Karpas-422 (cell line): ENCODE measurements at places on chromosomes 5 and 9.

DNA sequence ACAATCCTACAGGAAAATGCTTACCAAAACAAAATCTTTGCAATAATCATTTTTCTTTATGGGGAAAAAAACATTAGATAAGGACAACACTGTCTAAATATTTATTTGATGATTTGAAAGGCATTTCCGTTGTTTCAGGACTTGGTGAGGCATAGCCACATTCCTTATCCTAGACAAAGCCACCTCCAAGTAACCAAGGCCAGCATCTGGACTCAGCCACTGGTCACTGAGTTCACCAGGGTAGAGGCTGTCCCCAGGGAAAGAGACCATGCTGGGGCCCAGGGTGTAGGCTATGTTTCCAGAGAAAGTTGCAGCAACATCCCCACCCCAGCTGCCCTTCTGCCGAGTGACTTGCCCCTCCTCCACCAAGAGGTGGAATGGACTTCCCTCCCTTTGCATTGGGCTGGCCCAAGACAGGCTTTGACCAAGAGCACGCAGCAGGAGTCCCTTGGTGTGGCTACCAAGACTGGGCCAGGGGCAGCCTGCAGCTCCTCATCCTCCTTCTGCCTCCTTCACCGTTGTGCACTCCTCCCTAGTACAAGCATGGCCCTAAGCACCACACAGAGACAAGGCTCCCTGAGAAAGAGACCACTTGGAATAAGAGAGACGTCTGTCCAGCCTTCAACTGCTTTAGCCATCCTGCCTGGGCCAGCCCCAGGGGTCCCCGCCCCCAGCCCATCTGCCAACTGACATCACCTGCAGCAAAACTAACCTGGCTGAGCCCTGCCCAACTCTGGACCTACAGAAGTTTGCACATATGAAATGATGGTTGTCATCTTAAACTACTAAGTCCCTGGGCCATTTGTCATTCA, 68.1 kb upstream of the SPIN1 start:
- no peak for DNase-seq

GRCh38 chr5:93599399-93600120, 16.5 kb downstream of the NR2F1 start:
- no peak for DNase-seq

- no peak for DNase-seq
These were observed 30.8 kb downstream of the MGAT1 start for GRCh38 chr5:180771839-180772238.

DNA sequence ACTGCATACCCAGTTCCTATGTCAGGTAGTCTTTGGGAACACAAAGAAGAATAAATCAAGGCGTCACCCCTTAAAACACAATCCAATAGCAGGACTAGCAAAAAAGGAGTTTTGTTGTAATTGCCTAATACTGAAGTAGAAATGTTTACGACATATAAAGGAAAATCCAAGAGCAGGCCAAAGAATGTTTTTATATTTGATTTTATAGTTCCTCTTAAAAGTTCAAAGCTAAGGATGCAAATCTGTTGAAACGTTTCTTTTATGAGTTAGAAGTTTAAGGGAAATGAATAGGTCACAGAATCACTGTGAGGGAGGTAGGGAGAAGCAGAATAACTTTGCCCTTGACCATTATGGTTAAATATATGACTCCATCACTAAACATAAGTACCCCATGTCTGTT, 136.1 kb downstream of the PAM start:
- no peak for DNase-seq

- DNase-seq, result no peak
These were observed 269.6 kb downstream of the SMARCA2 start for GRCh38 chr9:2284770-2285169.

DNA sequence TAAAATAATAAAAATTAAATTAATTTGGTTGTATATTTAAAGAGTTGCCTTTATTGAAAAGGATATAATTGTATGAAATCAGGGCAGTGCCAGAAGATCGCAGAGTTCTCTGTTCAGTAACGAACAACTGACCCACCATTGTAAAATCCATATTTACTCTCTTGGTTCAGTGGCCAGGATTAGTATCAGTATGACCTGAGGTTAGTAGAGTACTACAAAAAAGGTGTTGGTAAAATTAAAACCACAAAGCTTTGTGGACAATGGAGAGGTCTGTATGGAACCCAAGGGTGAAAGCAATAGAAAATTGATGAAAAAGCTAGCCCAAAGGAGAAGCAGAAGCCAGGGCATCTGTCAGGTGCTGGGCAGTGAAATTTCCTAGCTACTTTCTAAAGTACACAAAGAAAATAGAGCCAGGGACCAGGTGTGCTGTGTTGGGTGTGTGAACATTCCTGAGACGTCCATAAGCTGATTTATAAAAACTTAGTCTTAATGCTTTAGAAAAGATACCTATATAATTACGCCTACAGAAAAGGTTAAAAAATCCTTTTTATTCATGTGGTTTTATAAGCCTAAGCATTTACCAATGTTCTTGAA, 159.5 kb downstream of the AOPEP start:
- no peak for DNase-seq

GRCh38 chr5:79183011-79183410, 52.9 kb upstream of the JMY start:
- DNase-seq, result no peak

DNA sequence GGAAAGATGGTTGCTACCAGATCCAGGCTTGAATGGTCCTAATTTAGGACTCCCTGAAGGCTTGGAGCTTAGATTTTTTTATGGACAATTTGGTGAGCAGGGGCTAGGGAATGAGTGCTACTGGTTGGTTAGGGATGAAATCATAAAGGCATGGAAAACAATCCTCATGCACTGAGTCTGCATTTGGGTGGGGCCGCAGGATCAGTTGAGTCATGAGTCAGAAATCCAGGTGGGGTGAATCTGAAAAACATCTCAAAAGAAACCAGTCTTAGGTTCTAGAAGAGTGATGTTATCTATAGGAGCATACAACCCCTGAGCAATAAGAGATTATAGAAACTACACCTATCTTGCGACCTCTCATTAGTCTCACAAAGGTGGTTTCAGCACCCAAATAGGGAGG, 300.0 kb downstream of the KIF4B start:
- no peak for DNase-seq

DNA sequence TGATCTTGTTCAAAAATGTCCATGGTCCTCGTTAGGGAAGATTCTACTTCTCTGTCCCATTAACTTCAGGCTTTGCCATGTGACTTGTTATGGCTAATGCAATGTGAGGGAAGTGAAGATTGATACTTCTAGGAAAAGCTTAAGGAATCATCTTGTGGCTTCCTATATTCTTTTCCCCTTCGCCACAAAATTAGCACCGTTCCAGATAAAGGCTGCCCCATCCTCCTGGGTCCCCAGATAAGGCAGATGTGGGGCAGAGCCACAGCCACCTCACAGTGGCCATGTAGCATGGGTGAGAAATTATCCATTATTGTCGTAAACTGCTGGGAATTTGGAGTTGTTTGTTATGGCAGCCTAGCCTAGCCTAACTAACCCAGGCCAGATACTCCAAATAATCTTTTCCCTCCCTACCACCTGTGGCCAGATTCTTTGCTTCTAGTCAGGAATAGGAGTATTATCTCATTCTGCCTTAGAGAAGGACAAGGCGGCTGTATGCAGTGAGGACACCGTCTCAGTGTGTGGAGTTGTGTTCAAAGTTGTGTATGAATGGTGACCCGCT, 31.9 kb upstream of the BOD1 start:
- DNase-seq, result no peak

- DNase-seq, result no peak
These were observed 914.9 kb downstream of the EFNA5 start for GRCh38 chr5:106755789-106756188.

- no peak for DNase-seq
These were observed 105.2 kb downstream of the PBX3 start for GRCh38 chr9:125852386-125852785.

DNA sequence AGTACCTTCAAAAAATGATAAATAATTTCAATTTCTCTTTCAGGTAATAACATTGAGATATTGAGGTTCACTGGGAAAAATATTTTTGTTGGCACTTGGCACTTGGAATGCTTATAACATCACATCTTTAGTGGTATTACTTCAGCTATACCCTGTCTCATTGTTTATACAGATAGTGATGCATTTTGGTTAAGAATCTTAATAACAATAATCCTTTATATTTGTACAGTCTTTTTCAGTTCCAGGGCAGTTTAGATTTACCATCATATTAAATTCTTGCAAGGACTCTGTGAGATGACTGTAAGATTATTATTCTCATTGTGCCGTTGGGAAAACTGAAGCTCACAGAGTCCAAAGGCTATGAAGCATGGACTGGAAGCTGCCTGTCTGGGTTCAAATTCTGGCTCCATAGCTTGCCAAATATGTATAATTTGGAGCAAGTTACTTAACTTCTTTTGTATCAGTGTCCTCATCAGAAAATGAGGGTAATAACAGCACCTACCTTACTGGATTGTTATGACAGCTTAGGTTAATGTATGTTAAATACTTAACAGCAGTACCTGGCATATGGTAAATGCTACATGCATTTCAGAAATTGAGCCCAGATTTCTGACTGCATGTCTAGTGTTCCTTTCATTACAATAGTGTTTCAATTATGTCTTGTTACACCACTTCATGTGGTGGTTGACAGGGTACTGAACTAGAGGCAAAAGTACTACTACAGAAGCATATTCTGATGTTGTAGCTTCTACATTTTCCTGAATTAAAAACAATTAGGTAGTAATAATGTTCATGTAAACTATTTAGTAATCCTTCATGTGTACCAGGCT, 272.2 kb downstream of the PLK2 start:
- DNase-seq, result no peak

DNA sequence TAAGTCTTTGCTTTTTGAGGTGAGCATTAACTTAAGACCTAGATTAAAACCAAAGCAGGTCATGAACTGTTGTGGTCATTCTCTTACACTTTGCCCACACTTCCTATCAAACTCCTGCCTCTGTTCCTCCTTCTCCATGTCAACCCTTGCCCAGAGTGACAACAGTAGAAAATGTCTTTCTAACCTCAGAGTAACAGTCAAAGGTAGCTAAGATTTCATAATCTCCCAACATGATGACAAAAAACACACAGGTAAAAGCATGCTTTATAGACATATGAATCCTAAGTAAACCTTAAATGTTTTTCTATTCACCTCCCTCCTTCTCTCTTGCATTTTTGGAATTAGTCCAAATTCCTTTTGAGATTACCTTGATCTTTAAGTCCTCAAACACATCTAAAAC, 422.3 kb downstream of the SPATA31D1 start:
- DNase-seq, result no peak

- DNase-seq, result no peak
These were observed 542.0 kb upstream of the TRPC7 start for GRCh38 chr5:136907371-136907770.

- DNase-seq, result no peak
These were observed 413.8 kb downstream of the KDM4C start for GRCh38 chr9:7171396-7172153.

GRCh38 chr5:171820561-171820960, 34.9 kb downstream of the SMIM23 start:
- no peak for DNase-seq

- no peak for DNase-seq
These were observed 449.5 kb upstream of the TRPC7 start for GRCh38 chr5:136814619-136815378.

DNA sequence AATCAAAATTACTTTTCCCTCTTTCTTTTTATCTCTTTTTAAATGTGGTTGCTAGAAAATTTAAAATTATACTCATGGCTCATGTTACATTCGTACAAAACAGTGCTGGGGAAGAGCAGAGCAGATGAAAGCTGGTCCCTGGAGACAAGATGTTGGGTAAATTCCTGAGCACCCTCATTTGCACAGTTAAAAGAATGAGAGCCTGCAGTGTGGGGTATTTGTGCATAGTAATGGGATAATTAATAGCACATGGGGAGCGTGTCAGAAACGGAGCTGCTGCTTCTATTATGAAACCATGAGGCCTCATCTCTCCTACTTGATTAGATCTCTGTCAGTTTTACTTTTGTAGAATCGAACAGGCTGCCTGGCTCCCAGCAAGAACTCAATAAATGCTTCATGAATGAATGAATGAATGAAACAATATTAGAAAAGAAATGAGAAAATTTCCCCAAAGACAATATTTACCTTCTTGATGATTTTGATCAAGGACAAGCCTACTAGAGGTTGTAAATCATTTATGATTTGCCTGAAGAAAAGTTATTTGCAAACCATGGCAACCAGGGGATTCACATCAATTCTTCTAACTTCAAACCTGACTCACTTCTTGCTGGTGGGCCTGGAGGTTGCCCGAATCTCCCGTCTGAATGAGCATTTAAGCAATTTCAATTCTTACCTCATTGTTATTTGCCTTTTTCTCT, 177.2 kb upstream of the TUT7 start:
- no peak for DNase-seq

DNA sequence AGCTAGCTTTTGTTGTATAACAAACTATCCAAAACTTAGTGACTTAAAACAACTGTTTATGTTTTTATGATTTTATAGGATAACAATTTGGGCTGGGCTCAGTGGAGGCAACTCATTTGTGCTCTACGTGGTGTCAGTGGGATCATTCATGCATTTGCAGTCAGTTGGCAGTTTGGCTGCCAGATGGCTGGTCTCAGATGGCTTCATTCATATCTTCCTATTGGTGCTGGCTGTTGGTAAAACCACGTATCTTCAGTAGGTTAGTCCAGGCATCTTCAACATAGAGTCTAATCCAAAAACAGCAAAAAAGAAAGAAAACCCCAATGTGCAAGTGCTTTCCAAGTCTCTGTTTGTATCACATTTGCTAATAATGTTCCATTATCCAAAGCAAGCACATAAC, 51.7 kb upstream of the RIC1 start:
- no peak for DNase-seq

GRCh38 chr5:93296338-93296737, 284.7 kb downstream of the NR2F1-AS1 start:
- no peak for DNase-seq

DNA sequence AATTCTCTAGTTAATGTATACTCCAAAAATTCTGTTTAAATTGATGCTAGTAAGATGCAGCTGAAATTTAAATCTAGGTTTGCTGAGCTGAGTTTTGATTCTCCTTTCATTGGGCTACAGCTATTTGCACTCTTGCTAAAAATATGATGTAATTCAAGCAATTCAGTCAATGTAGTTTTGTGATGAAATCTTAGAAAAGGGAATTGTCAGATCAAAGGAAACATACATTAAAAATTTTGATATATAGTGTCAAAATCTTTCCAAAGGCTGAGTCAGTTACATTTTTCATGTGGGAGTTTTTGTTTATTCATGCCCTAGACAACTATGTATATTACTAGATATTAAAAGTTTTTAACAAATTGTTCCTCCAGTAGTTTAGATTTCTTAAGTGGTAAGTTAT, 334.9 kb upstream of the DAB2 start:
- DNase-seq, result no peak
